ENCODE measurements at places on chromosomes 1 and 21. TPM values are rescaled to one million over a fixed set of nuclear protein-coding genes. Genes with fewer than 3 reads are reported as not detected.

Gene KIF26B
- 21.5 TPM for total RNA-seq

GRCh38 chr21:20971296-20971921 lies 26.8 kb upstream of the NCAM2 start:
- peak; percentile 64 for ATAC-seq

GRCh38 chr1:70855203-70855602 lies 192.4 kb downstream of the PTGER3 start:
- no peak for ATAC-seq

DNA sequence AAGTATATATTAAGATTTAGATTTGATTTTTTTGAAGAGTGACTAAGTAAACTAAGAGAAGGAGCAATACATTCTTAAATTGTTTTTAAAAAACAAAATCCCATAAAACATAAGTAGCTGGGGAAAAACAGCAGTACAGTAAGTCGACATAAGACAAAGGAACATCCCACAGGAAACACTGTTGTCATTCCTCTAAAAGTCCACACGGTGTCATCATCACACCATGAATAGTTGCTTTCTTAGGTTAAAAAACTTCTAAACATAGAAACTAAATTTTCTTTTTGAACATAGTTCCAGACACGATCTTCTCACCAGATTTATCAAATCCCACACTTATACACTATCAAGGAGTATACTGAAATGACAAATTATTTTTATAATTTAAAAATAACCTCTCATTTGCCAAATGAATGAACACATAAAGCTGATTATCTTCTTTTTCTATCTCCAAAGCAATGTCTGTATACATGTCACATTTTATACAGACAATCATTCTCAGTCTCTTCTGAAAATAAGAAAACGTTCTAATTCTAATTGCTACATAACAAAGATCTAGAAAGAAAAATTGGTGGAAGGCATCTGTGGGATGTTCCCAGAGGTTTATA lies 15.8 kb downstream of the ODF2L start:
- peak; percentile 52 for ATAC-seq

- ATAC-seq: peak; percentile 88
Measured at GRCh38 chr1:17768651-17769241, 13.6 kb downstream of the ACTL8 start.

DNA sequence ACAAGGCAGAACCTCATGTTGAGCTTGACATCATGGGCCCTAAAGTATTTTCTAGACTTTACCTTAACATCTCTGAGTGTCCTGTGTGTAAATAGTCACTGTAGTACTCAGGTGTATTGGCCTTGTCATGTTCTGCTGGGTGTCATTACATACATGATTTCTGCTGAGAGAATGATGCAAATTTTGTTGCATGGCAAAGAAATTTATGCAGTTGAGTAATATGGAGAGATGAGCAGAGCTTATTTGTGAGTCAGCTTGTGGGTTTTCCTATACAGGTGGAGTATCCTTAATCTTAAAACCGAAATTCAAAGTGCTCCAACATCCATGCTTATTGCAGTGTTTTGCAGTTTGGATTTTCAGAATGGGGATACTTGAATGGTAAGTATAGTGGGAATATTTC lies 36.6 kb downstream of the RGL1 start:
- no peak for ATAC-seq

Gene TMOD4
- total RNA-seq: not detected

GRCh38 chr21:40143822-40144525 lies 276.7 kb downstream of the PCP4 start:
- peak; percentile 69 for ATAC-seq

Gene DNAI4
- 3.6 TPM for total RNA-seq

- ATAC-seq: peak; percentile 25
Measured at GRCh38 chr1:32052887-32053286, 19.9 kb upstream of the TMEM39B start.

- no peak for ATAC-seq
Measured at GRCh38 chr1:43919906-43920305, 13.7 kb upstream of the ARTN start.

Gene ZFP69
- 7.4 TPM for total RNA-seq

Gene CDK11A
- 42.3 TPM for total RNA-seq

- ATAC-seq: no peak
Measured at GRCh38 chr1:169694304-169695075, 16.9 kb downstream of the SELL start.

DNA sequence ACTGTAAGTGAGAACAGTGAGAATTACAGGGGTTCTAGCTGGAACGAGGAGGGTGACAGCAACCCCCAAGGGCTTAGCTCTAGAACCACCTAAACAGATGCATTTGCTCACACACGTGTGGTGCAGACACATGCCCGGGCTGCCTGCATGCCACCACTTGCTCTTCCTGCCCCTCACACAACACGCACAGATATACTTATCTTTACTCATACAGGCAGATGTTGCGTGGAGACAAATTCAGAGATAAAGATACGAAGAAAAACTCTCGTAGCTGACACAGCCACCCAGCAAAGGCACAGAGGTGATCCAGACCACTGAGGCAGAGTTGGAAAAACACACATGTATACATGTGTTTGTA lies 13.5 kb downstream of the VANGL1 start:
- ATAC-seq: peak; percentile 55

GRCh38 chr1:180548686-180549317 lies 10.0 kb upstream of the OVAAL start:
- ATAC-seq: peak; percentile 84

GRCh38 chr1:197222025-197222685 lies 45.9 kb upstream of the CRB1 start:
- no peak for ATAC-seq

DNA sequence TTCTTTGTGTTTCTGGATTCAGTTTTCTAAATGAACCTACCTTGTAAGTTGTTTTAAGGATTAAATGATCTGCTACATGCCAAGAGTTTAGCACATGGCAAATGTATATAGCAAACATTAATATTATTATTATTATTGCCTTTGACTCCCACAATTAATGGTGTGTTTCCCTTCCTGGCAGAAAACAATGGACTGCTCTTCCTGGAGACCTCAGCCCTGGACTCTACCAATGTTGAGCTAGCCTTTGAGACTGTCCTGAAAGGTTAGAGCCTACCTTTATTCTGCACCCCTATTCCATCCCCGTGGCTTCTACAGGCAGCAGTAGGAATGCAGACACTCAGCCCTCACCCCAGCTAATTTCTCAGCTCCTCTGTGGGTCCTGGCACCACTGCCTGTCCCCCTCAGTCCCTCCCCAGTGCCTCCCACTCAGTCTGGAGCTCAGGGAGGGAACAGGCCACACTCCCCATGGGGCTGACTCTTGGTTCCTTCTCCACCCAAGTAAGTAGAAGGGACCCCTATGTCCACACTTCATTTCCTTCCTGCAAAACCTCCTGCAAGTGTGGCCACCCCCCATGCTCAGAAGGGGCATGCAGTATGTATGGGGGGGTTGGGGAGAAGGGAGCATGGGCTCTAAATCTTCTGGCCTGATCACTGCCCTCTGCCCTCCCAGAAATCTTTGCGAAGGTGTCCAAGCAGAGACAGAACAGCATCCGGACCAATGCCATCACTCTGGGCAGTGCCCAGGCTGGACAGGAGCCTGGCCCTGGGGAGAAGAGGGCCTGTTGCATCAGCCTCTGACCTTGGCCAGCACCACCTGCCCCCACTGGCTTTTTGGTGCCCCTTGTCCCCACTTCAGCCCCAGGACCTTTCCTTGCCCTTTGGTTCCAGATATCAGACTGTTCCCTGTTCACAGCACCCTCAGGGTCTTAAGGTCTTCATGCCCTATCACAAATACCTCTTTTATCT lies 8.8 kb downstream of the RAB25 start:
- ATAC-seq: no peak

- no peak for ATAC-seq
Measured at GRCh38 chr1:157106813-157107189, 7.2 kb upstream of the ETV3L start.

DNA sequence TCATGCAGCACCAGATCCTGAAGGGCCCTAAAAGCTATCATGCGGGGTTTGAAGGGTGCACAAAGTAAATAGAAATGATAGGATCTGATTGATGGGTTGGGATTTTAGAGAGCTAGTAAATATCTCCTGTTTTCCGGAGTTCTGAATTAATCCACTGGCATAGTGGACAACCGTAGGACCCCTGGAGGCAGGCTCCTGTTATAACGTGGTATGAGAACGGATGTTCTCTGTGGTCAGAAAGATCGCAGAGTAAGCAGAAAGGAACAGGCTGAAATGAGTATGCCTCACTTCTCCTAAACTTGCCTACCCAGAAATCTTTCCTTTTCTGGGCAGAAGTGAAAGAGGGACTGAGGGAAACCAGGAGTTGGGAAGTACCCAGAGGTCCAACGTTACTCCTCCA lies 470.8 kb downstream of the AJAP1 start:
- no peak for ATAC-seq

DNA sequence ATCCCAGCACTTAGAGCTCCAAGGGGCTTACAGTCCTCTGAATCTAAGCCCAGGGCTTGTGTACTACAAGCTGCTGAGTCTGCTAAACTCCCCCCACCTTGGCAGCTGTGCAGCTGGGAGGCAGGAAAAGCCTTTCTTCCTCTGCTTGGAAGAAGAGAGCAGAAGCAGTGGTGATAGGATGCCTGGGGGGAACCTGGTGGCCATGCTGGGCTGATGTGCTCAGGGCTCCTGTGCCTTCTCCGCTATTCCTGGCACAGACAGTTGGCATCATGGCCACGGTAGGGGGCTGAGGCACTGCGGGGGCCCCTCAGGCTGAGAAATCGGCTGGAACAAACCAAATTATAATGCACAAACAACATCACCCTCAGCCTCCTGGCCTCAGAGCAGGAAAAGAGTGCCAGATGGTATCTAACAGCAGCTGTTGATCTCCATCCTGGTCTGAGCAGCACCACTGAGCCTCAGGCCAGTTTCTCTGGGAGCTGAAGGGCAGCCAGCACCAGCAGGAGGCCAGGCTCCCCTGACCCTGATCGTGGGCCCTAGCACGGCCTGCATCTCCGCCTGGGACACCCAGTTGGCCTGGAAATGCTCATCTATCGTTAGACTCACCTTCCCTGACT lies 35.8 kb downstream of the ECE1 start:
- no peak for ATAC-seq

DNA sequence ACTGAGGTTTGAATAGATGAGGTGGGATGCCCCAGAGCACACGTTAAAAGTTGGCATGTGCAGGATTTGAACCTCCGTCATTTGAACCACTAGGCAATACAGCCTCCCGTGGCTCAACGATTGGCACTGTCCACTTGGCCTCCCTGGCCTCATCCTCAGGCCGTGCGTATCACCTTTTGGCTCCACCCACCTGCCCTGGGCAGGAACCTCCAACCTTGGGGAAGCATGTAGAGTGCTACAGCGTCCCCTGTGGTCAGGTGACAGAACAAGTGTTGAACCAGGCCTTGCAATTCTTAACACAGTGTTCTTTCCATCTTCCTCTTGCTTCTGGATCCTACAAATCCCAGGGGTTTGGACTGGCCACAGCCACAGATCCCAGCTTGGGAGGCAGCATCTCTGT lies 112.6 kb downstream of the PAX7 start:
- no peak for ATAC-seq

Gene ACBD6
- 111 TPM for total RNA-seq

GRCh38 chr1:14440166-14440565 lies 158.3 kb upstream of the KAZN start:
- ATAC-seq: no peak

- no peak for ATAC-seq
Measured at GRCh38 chr21:42376338-42376982, 10.1 kb upstream of the TFF1 start.

- ATAC-seq: no peak
Measured at GRCh38 chr1:81165963-81166362, 634.8 kb upstream of the ADGRL2 start.

DNA sequence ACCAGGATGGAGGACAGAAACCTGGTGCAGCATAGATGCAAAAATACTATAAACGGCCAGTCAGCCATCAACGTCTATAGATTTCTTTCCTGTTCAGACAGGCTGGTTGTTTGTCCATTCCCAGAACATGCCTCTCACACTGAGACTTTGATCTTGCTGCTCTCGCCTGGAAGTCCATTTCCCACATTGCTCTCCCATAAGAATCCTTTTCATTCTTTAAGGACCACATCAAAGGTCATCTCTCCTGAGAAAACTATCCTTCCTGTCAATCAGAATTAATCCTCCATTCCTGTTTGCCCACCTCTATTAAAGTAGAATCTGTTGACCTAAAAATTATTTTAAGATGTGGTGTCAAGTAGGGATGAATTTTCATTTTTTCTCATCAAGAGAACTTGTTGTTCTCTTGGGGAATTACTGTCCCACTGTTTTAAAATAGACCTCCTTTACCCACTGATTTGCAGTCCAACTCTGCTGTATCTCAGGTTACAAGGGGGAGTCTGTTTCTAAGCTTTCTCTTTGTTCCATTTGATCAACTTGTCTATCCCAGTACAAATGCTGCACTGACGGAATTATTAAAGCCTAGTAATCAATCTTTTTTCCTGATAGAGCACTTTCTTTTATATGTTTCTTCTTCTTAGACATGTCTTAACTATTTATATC lies 172.7 kb downstream of the PATJ start:
- ATAC-seq: no peak

DNA sequence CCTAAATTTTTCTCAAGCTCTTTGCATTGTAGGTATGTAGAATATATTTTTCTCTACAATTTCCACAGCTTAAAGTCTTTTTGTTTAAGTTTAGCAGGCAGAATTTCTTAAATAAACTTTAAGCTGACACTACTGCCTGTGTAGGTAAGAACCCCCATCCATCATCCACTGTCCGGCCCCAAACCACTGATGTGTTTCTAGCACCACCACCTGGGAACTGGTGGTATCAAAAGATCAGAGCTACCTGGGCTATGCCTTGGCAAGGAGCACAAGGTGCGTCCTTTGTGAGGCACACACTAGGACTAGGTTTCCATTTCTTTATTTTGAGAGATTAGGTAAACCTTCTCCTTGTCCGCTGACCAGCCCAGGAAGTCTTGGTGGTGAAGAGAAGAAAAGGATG lies 10.5 kb upstream of the LELP1 start:
- ATAC-seq: peak; percentile 40

DNA sequence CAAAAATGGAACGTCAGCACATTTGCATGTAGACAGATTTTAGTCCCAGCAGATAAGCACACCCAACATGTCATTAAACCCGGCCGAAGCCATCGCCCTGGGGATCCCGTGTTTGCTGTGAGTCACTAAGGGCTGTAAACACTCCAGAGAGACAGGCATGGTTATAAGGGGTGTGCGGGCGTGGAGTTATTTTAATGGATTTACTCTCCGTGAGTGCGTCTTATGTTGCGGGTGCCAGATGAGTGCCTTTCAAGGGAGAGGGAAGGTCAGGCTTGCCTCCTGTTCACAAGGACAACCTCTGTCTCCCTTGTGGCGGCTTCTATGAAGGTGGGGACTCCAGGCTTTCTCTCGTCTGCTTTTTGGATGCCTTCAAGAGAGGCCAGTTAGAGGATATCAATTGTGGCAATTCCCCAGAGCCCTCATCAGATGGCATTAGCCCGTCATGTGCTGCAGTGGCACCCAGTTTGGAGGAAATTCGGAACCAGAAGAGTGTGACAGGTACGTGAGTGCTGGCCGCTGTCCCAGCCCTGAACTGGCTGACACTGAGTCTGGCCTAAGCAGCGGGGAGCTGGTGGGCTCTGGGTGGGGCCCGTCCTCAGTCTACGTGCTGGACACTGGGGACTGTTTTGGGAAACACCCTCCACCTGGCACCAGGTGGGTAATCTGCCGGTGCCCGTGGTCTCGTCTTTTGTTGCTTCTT lies 223.8 kb upstream of the TMEM51 start:
- peak; percentile 82 for ATAC-seq

GRCh38 chr1:67626090-67626860 lies 58.7 kb upstream of the GADD45A start:
- no peak for ATAC-seq

GRCh38 chr1:167909691-167910180 lies 4.2 kb downstream of the ADCY10 start:
- ATAC-seq: no peak

Data from motor neuron (in vitro differentiated cells).